ENCODE measurements at places on chromosomes 1 and 21.

DNA sequence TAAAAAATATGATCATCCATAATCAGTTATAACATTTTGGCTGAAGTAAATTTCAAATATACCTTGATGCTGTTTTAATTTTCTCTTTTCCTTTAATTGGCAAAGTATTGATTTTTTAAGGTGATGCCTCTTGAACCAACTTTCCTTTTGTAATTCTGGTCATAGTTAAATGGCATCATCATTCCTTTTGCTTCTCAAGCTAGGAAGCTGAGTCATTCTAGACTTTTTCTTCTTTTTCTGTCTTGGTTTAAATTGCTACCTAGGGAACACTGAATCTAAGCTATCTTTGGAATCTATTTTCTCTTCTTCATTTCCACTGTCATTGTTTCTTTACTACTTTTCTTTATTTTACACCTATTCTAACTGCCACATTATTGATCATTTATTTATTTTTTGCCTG is 162.7 kb downstream of the HMCN1 start:
- no peak for DNase-seq

DNA sequence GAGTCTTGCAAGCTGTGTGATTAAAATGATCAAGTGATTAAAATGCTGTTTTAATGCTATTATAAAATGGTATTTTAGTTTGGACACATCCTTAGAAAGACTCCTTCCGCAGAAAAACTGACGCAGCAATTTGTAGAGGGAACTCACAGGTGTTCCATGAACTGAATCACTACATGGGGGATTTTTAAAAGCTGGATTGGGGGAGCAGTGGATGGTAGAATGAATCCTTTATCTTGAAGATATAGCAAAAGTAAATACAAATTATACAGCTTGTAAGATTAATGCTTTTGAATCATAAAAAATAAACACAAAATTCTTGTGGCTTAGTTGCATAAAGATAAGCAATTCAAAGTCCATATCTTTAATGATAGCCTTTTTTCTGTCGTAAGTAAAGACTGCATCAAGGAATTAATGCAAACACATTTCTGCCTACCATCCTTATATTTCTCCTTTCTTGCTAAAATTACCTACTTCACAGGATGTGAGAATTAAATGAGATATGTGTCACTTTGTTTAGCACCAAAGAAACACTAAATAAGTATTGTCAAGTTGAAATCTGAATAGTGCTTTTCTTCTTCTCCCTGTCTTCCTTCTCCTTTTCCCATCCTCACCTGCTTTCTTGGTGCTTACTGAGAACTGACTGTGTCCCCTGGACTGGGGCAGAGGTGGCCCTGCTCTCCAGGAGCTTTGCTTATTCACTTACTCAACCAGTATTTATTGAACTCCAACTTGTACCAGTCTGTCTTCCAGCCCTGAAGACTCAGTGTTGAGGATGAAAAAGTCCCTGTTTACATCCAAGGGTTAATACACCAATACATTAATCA is 61.5 kb upstream of the F3 start:
- DNase-seq = no peak

GRCh38 chr1:81192647-81193642 is 607.8 kb upstream of the ADGRL2 start:
- no peak for DNase-seq

- DNase-seq = peak; percentile 57
Observed at GRCh38 chr1:20640183-20640597, 6.9 kb downstream of the PINK1 start.

DNA sequence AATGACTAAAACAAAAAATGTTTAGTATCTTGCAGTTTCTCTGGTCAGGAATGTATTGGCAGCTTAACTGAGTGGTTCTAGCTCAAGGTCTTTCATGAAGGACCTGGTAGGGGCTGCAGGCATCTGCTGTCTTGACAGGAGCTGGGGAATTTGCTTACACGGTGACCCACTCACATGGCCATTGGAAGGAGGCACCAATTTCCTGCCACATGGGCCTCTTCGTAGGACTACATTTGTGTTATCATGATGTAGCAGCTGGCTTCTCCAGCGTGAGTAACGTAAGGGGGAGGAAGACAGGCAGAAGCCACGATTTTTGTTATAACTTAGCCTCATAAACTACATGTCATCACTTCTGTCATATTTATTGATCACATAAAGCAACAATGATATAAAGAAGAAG is 376.3 kb downstream of the AMY1C start:
- no peak for DNase-seq

DNA sequence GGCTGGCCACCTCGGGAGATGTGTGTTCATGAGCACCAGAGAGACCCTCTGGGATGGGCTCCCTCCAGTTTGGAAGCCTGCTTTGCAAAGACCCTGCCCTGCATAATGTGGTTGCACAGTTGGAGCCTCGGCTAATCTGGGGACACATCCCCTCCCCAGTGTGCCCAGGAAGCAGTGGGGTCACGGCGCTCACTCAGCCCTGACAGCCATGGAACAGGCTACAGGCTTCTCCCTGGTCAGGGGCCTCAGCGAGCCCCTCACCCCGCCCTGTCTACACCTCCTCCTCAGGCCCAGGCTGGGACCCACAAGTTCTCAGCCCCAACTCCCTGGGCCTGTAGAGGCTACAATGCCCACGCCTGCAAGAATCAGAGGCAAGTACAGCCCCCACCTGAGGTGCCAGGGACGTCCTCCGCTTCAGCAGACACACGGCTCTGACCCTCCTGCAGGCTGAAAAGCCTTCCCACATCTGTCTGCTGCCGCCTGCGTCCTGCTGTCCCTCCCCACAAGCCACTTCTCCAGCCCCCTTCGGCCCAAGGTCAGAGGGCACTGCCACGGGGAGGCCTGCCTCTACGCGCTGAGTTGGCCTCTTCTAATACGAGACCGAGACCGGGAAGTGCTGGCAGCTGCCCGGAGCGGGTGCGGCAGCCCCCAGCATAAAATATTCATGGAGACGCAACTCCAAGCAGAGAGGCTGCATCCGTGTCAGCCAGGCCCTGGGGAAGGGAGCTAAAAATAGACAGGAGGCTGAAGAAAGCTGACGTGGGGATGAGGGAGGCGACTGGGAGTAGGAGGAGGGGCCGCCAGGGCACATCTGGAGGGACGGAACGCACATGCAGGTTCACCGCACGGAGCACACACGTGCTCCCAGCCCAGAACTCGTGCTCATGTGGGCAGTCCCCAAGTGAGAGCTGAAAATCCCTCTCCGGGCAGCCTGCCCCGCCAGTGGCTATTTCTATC is 15.2 kb upstream of the GPR153 start:
- DNase-seq = no peak

- no peak for DNase-seq
Observed at GRCh38 chr1:244843148-244843978, 7.9 kb downstream of the COX20 start.

DNA sequence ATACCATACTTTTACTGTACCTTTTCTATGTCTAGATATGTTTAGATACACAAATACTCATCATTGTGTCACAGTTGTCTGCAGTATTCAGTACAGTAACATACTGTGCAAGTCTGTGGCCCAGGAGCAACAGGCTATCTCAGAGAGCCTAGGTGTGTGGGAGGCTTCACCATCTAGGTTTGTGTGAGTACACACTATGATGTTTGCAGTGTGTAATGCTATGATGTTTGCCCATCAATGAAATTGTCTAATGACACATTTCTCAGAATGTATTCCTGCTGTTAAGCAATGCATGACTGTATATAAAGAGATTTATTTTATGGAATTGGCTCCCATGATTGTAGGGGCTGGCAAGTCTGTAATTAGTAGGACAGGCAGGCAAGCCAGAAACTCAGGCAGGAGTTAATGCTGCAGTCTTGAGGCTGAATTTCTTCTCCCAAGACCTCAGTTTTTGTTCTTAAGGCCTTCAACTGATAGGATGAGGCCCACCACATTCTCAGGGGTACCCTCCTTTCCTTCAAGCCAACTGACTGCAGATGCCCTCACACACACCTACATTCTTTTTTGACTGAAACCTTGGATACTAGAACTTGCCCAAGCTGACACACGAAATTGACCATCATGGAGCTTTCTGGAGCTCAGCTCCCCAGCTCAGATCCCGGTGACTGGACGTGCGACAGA is 7.7 kb upstream of the AGTRAP start:
- DNase-seq = no peak

GRCh38 chr1:84206375-84206774 is 62.3 kb downstream of the PRKACB start:
- no peak for DNase-seq

- DNase-seq = no peak
Observed at GRCh38 chr1:228876187-228876586, 140.9 kb downstream of the RHOU start.

DNA sequence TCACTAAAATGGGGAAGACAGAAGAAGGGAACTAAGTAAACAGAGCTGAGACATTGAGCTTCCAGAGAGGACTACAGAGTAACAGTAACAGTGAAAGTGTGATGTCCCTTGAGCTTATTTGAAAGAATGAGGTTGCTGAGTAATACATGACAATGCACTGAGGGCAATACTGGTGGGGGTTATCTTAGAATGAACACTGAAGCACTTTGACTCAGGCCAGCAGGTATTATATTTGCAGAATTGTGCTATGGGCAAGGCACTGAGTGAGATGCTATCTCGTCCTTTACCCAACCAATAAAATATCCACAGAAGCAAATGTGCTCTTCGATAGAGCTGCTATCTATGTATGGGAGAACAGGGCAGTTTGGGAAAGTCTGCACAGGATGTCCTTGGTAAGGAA is 133.2 kb downstream of the DISP1 start:
- no peak for DNase-seq

- DNase-seq = no peak
Observed at GRCh38 chr1:10932088-10932487, 80.4 kb upstream of the TARDBP start.

GRCh38 chr1:235180916-235181460 is 19.9 kb upstream of the RBM34 start:
- DNase-seq = no peak

DNA sequence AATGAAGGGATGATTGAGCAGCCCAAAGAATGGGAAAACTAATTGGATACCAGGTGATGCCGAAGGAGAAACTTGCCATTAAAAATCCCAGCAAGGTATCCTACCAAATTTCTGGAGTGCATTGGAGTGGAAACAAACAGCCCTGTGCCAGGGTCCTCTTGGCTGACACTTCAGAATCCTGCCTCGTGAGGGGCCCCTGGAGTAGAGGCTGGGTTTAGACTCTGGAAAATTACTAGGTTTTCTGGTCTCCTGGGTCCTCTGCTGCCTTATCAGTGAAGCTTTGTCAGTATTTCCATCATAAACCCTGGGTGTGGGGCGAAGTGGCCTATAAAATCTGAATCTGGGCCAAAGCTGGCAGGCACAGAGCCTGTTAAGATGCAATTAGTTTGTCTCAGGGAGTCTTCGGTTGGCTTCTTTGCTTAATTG is 289.2 kb upstream of the USP24 start:
- DNase-seq = no peak

- DNase-seq = no peak
Observed at GRCh38 chr21:31386006-31386405, 41.9 kb upstream of the TIAM1 start.

DNA sequence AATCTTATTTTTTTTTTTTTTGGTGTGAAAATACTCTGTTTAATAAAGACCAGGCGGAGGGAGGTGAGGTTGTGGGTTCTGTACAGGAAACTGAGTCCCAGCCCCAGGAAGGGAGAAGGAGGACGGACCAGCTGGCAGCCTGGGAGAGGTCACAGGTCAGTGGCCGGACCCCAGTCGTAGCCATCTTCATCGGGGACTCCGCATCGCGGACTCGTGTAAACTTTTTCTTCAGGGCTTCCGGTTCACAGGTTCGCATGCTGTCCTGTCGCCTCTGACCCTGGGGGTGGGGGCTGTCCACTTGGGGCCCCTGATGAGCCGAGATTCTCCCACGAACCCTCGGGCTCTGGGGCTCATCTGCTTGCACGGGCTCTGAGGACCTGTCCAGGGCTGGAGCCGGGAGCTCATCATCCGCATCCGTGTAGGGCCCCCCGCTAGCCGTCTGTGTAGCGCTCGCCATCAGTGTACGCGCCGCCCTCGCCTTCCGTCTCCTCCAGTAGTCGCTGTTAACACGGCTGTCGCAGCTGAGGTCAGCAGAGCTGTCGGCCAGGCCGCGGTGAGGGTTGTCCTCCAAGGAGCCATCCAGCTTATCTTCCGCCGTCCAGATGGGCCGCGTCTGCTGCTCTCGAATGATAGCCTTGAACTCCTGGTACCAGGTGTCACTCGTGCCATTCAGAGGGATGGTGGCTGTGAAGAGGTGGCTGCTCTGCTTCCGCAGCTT is 975.7 kb upstream of the PRMT6 start:
- no peak for DNase-seq

DNA sequence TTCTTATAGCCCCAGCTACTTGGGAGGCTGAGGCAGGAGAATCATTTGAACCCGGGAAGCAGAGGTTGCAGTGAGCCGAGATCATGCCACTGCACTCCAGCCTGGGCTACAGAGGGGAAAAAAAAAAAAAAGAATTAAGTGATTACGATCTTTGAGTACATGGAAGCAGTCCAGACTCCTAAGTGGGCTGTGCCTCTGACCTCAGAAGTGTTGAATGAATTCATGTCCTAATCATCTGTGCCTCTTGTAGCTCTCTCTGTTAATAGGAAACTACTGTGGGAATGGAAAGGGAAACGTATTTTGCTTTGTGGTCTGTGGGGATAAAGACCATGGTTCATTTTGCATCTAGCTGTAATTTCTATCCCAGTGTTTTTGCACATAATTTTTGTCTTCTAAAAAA is 8.4 kb upstream of the IVNS1ABP start:
- no peak for DNase-seq

DNA sequence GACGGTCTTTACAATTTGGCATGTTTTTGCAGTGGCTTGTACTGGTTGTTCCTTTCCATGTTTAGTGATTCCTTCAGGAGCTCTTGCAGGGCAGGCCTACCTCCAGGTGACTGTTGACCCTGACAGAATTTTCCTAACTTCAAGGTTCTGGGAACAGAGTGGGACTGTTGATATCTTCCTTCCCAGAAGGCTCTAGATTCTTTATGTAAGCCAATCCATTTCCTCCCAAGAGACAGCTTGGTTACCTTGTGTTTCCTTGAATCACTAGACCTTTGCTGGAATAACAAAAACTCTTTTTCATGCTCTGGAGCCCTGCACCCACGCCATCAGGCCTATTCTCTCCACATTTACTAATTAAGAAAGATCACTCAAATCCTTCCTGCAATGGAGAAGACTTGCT is 67.0 kb downstream of the C21orf91 start:
- no peak for DNase-seq

DNA sequence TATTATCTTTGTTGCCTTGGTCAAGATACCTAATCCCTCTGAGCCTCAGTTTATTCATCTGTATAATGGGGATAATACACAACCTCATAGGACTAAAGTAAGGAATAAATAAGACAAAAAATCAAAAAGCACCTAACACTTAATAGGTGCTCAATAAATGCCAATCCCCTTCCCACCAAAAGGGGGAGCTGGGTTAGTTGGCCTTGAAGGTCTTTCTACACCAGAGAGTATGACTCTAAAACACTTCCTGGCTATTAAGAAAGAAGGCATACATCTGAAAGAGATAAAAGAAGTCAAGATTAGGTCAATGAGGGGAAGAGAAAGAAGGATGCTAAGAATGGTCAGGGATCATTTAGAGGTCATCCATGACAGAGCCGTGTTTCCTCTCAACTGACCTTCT is 11.1 kb downstream of the VSIG8 start:
- DNase-seq = no peak

- no peak for DNase-seq
Observed at GRCh38 chr1:218620956-218621355, 275.8 kb downstream of the TGFB2 start.
